ENCODE measurements at places on chromosomes 2 and 18. TPM values are rescaled to one million over a fixed set of nuclear protein-coding genes. Genes with fewer than 3 reads are reported as not detected.

UGT1A3 gene
- not detected for total RNA-seq

UGT1A5 gene
- not detected for total RNA-seq

C2orf72 gene
- total RNA-seq: 0.84 TPM

POTEC gene
- not detected for total RNA-seq

KHK gene
- 11.9 TPM for total RNA-seq

SLC25A12 gene
- 36.4 TPM for total RNA-seq

ADAM23 gene
- 3.0 TPM for total RNA-seq

DNA sequence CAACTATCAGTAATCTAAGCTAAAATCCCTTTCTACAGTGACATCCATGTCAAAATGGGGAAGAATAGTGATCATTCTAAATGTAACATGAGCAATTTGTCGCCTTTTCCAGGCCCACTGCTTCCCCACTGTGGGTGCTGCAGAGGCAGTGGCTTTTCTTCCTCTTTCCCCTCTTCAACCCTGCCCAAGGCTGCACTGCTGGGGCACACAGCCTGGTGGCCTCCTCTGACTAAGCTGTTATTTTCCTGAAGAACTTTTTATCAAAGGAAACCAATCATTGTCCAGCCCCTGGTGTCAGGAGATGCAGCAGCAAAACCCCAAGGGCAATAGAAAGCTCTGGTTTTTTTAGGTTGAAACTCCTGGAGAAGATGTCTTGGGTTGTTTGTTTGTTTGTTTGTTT lies 117.6 kb upstream of the KLF7 start:
- peak; percentile 17 for DNase-seq

- no peak for DNase-seq
Observed at GRCh38 chr2:62568983-62569837, 63.2 kb upstream of the TMEM17 start.

DNA sequence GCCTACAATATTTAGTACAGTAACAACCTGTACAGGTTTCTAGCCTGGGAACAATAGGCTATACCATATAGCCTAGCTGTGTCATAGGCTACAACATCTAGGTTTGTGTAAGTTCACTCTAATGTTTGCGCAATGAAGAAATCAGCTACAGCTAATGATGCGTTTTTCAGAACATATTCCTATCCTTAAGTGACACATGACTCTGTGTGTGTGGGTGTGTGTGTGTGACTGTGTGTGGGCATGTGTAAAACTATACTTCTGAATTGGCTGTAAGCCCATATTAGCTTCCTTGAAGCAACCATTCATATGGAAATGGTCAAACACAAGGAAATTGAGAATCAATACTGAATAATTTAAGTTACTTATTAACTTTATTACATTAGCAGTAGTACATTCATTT lies 120.8 kb upstream of the SULT1C3 start:
- DNase-seq: no peak

DNA sequence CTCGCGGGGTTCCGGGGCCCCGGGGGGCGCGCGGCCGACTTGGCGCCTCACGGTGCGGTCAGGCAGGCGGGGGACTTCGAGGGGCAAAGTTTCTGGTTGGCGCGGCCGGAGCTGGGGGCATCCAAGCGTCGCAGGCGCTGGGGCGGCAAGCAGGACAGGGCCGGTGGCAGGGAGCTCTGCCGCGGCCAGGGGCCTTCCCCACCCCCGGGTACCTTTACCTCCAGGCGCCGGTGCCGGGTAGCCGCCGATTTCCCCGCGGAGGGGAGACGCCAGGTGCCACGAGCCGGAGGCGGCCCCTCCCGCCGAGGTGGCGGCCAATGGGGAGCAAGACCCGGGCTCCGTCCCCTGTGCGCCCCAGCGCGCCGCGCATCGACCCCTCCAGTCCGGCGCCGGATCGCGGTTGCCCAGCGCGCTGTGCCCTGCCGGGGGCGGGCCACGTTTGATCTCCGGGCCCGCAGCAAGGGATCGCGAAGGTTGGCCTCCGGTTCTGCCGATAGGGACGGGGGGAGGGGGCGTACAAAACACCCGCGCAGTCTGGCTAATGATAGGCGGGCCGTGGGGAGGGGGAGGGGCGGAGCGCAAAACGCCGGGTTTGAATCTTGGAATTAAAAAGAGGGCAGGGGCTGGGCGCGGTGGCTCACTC lies at the start of gene ST8SIA5:
Gene ST8SIA5 (minus strand): TSS at position 495 of the 643 bp plus-strand sequence. CDS start 545 bp downstream, outside the sequence.
- peak; percentile 7 for DNase-seq

DNA sequence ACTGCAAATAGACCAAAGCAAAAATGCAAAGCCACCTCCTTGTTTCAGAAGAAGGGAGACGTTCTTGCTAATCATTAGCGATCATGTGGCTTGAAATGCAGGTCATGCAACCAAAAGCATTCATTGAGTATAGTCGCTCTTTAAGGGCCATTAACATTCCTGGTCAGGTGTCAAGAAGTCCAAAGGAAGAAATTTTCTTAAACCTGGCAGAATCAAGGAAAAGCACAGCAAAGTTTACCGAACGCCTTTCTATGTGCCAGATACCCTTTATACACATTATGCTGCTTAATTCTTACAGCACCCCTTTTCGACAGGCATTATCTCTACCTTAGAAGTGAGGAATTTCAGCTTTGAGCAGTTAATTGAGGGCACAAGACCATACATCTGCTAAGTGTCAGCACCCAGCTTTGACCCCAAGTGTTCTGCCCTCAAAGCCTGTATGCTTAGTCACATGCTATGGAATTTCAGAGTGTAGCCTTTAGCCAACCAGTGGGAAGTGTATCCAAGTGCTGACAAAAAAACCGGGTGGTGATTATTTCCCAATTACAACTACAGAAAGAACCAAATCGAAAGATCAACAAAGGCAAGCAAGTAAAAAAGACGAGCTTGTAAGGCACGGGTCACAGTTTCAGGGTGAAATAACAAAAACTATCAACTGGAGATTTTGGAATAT lies 70.8 kb downstream of the EPHA4 start:
- no peak for DNase-seq

DNA sequence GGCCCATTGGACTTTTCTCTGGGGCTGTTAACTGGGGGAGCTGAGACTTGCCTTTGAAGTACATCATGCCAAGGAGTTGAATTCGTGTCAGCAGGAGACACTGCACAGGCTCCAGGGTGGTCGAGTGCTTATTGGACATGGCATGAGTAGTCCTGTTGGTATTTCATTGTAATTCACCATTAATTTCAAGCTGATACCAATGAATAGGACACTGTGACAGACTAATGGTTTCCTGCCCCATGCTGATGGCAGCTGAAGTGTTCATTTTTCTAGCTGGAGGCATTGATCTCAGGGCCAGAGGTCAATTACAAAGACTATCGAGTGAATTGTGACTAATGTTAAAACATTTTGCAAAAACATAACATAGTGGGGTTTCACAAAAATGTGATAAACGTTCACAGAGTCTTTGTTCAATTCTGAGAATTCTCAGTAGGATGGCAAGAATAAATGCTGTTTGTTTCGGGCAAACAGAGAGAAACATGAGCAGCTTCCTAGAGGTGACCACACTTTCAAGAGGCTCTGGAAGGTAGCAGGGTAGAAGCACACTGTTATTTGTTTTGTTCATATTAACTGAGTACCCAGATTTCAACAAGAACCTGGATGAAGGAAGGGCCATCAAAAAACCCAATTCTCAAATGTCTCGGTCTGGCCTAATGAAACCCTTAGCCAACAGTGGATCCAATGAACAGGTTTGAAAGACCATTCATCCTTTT lies 90.6 kb upstream of the ARL4C start:
- DNase-seq: no peak

GRCh38 chr2:222747526-222748160 lies 76.2 kb downstream of the MOGAT1 start:
- peak; percentile 45 for DNase-seq

DNA sequence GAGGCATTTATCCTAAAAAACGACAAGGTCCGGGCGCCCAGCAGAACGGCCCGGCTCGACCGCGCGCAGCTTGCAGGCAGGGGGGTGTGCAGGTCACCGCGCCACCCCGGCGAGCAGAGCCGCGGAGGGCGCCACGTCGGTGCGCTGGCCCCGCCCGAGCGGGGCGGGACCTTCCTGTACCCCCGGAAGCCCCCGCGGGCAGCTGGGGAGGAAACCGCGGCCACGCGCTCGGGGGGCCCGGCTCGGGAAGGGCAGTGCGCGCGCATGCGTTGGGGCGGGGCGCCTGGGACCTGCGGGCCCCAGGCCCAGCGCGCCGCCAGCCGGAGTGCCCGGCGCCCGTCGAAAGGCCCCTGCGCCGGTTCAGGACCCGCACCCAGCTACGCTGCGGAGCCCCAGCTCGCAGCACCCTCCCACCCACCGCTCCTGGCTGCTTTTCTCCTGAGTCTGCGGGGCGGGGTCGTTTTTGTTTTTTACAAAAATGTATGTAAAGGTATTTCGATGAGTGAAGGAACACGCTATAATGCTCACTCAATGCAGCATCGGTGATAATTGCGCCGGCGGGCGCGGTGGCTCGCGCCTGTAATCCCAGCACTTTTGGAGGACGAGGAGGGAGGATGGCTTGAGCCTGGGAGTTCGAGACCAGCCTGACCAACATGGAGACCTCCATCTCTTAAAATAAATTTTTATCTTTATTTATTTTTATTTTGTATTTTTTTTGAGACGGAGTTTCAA lies 47.7 kb upstream of the POMC start:
- DNase-seq: peak; percentile 94

- DNase-seq: peak; percentile 21
Observed at GRCh38 chr2:11498543-11499034, 32.6 kb upstream of the E2F6 start.

GRCh38 chr2:113274432-113274831 lies 4.3 kb downstream of the PAX8 start:
- DNase-seq: no peak

- DNase-seq: no peak
Observed at GRCh38 chr2:211347328-211347727, 790.9 kb downstream of the CPS1 start.

GRCh38 chr2:230362030-230362691 lies 35.2 kb downstream of the SP140L start:
- no peak for DNase-seq

- DNase-seq: no peak
Observed at GRCh38 chr2:219228911-219229304, 528 bp downstream of the ATG9A start.

DNA sequence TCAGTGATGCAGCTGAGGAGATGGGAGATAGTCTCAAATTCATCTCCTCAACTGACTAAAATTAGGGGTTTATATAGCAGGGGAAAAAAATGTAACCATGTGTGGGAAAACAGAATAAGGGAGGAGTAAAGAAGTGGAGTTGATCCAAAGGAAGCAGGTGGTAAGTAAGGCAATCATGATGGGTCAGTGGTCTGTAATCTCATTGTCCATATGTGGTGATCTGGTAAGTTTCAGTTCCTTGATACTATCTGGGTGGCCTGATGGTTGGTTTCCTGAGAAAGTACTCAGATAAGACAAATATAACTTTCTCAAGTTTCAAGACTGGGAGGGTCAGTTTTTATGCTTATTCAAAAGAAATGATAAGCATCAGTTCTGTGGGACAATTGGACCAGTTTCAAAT lies 312.3 kb upstream of the KCNJ3 start:
- DNase-seq: no peak

GRCh38 chr18:76573325-76574025 lies 78.4 kb upstream of the ZNF516 start:
- no peak for DNase-seq

DNA sequence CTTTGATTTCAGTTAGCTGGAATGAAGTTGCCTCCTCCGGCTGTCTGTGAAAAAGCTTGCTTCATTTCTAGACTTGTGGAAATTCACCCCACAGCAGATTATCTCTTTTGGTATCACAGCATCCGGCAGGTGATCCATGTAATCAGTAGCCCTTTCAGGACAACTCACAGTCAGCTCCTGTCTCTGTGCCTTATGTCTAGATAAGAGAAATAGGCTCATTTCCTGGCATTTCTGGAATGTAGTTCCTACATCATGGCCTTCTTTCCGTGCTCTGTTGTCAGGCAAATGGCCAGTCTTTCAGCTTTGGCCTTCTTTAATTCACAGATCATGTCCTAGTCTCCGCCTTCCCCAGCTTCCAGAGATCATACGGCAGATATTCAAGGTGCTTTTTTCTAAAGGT lies 455.4 kb downstream of the NUP35 start:
- DNase-seq: no peak

Measured in activated T-cell treated with anti-CD3 and anti-CD28 coated beads, Interleukin-2, amount 50 U/mL, for 72 hours (primary cell).